ENCODE measurements at places on chromosomes 1 and 21.

- DNase-seq: no peak
Observed at GRCh38 chr1:231636157-231636556, 9.6 kb downstream of the DISC1 start.

DNA sequence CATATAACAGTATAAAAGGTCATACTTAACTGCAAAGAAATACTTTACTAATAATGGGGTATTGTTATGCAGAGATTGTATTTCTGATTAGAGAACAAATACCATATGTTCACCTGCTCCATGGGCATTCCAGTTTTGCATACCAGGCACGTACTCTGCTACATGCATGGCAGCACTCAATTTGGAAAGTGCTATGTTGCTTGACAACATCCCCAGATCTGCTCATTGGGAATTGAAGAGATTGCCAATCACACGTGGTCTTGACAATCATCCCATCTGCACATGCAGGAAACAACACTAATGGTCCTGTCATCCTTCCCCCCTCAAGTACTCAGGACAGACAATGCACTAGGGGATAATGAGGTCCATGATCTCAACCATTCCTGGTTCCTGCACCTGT lies 63.4 kb upstream of the PDE4B start:
- no peak for DNase-seq

- DNase-seq: no peak
Observed at GRCh38 chr1:53553734-53554509, 94.7 kb downstream of the DMRTB1 start.

DNA sequence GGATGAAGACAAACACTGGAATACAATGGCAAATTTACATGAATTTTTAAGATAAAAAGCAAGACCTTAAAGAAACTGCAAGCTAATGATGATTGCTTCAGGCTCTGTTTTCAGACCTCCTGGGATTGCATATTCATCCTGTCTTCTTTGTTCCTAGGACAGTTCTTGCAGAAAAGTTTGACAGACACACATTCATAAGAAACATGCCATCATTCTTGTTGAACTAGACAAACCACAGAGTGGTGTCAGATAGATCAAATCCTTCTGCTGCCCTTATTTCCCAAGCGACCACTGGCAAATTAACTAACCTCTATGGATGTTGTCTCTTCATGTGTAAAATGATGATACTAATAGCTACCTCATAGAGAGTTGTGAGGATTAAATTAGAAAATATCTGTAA lies 181.3 kb downstream of the KCTD3 start:
- DNase-seq: no peak

GRCh38 chr1:76501586-76502219 lies 365.6 kb upstream of the ST6GALNAC5 start:
- DNase-seq: no peak

DNA sequence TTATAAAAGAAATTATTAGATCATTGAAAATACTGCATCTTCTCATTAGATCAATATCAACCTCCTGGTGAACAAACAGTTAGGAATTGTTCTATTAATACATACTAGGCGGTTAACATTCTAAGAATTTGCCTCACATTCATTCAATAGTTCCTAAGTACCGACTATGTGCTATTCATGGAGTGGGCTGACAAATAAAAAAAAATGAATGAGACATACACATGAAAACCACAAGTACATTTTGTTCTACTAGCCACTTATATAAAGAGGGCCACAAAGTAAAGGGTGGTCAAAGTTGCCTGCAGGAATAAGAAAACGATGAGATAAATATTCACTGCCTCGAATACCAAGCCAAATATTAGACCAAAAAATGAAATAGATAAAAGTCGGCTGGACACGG lies 294.4 kb downstream of the SDCCAG8 start:
- no peak for DNase-seq

DNA sequence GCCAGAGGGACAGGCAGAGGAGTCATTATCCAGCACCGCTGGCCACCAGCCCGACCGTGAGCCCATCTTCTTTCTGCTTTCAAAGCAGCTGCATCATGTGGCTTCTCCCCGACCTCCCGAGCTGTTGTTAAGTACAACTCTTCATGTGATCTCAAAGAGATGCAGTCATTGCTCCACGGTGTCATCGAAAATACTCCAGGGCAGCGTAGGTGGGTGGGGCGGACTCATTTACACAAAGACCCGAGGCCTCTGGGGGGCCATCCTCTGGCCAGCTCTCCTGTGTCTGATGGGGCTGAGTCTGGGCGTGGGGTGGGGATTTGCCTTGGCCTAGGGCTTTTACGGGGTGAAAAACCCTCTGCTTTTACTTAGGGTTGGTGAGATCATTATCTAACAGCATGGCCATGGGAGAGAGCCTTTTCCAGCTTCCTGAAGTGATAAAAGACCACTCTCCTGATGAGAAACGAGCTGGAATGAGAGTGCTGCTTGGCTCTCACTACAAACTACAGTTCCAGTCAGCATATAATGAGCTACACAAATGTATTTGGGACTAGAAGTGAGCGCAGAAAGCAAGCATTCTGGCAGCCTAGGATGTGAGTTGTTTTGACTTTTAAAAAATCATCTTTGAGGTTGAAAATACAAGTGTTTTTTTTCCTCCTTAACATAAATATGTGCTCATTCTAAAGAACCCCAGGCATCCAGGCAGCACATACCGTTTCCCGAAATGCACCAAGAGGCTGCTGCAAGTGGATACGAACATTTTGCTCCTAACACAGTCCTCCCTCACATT lies 165.0 kb downstream of the RHOU start:
- DNase-seq: no peak

- no peak for DNase-seq
Observed at GRCh38 chr1:20711285-20712214, 6.3 kb downstream of the KIF17 start.

GRCh38 chr1:90144820-90145219 lies 149.9 kb downstream of the ZNF326 start:
- DNase-seq: no peak

GRCh38 chr1:213600879-213601278 lies 386.9 kb upstream of the PROX1 start:
- no peak for DNase-seq

DNA sequence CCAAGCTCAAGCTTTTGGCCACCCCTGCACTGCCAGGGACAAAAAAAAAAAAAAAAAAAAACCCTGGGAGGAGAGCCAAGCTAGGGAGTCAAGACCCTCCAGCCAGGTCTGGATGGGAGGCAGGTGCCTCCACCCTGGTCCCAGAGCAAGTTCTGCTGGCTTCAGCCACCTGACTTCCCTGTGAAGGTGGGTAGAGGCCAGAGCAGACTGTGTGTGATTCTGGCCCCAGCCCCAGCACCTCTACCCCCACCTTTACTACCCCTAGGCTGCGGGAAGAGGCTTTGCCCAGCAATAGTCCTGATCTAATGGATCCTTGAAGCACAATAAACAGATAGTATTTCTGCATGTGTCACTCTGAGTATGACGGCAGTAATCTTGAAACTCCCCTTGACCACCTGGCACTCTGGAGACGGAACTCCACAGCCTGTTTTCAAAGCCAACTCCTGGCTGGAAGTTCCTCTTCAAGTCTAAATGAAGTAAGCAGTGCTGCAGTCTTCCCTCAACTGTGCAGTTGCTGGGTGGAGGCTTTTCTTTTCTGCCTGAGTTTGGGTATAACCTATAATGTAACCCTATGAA lies 9.8 kb downstream of the PDZK1IP1 start:
- DNase-seq: no peak

DNA sequence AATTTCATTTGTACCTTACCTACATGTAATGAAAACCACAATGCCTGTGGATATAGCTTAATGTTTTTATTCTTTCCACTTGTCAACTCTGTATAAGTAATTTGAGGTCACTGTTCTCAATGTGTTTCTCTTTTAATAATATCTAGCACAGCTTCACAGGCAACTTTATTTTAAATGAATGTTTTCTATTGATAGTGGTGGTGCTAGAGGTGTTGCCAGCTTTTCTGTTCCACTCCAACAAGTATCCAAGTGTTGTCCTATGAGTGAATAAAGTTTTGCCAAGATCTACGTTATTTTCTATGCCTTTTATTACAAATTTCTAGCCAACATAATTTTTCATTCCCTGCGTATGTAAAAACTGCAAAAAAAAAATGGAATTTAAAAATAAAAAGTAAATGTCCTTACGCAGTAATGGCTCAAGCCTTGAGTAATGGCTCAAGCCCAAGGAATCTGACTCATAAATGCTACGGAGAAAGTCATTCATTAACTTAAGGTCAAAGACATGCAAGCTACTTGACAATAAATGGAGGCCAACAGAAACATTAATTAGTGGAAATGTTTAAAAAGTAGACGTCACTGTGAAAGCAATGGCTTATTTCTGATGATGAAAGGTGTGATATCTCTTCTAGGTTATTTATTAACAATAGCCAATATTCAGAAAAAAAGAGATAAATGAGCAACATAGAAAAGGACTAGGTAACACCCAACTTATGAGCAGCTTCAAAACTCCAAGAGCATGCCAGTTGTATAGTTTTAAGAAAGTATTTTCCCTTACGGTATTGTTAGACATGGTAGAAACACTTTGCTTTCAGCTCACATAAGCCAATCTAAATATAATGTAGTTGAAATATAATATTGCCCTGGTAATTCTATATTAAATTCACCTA lies 71.4 kb downstream of the SLC44A5 start:
- no peak for DNase-seq

DNA sequence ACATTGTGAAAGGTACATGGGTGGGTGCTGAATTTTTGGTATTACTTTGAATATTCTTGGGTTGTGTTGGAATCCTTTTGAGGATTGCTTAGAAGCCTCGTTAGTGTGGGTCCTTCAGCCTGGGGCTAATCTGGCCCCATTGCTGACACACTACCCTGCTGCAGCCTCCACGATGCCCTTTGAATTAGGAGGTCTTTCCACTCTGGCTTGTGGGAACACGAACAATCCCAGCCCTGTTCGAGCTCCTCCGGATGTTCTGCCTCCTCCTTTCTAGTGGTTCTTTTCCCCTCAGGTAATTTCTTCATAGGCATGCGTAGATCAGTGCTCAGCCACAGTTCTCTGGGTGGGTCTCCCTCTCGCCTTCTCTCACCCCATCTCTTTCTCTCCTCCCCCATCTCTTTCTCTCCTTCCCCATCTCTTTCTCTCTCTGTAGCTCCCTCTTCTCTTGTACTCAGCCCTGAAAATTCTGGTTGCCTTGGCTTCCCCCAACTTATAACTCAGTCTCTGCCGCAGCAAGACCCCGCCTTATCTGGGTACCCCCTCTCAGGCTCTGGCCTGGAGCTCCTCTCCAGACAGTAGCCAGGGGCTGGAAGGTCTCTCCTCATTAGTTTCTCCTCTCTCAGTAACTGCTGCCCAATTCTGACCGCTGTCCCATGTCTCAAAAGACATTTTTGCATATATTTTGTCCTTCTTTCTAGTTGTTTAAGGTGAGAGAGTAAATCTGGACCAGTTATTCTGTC lies 46.0 kb upstream of the SLC19A1 start:
- no peak for DNase-seq

DNA sequence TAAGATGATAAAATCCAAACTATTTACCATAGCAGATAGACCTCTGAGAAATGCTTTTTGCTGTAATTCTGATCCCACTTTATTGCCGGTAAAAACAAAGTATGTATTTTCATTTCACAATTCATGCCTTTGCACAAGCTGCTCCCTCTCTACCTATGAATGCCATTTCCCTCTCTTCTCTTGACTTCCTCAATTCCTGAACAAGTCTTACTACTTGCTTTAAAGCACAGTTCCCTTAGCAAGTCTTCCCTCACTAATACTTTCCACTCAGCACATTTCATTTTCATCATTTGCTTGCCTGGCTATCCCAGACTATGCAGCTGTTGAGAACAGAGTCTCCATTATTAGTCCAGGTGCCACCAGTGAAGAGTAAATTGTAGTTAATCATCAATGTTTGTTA lies 13.8 kb downstream of the GPATCH2 start:
- no peak for DNase-seq

- no peak for DNase-seq
Observed at GRCh38 chr1:223298701-223299100, 65.3 kb downstream of the SUSD4 start.

DNA sequence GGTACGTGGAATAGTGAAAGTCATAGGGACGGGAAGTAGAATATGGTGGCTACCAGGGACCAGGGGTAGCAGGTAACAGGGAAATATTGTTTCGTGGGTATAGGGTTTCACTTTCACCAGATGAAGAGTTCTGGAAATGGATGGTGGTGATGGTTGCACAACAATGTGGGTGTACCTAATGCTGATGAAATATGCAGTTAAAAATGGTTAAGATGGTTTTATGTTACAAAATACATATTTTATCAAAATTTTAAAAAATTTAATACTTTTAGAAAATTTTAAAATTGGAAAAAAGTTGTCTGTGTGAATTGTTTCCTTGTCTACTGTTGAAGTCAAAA lies 55.5 kb upstream of the TLR5 start:
- no peak for DNase-seq

GRCh38 chr1:97929874-97930851 lies 9.3 kb upstream of the DPYD start:
- no peak for DNase-seq

DNA sequence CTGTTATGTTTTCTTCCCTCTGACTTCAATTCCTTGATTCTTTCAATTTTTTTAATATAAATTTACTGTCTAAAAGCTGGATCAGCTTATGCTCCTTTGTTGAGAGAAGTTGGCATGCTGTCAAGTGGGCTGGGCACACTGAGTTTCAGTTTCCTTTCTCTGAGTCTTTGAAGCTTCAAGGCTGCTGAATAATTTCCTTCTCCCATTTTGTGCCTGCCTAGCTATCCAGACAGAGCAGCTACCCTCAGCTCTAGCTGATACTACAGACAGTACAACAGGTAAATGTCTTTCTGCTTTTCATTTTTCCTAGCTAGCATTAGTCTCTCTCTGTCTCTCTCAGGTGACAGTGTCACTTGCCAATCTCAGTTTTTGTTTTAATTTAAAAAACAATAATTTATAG lies at the start of gene IFI44:
Gene IFI44, plus strand, starts transcription at position 204 of the 400 bp plus-strand sequence. CDS start 365 bp downstream, outside the sequence.
- DNase-seq: peak; percentile 46

DNA sequence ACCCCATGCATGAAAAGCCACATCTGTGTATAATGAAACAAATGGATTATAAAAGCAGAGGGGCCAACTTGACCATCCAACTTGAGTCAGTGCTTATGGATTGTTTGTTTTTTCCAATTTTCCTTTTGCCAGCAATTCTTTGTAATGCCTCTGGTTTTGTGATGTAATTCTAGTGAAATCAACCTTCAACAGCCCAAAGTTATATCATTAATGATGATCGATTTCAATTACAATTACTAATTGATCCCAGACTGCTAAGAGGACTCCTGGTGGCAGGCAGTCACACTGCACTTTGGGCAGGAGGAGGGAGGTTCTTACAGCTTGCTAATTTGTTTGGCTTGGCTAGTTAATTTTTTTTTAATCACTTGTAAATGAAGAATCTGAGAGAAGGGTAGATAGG lies 552.3 kb downstream of the NUF2 start:
- no peak for DNase-seq

GRCh38 chr1:220432408-220432807 lies 95.5 kb upstream of the MARK1 start:
- DNase-seq: no peak
